Natural killer cell treated with Interleukin-12 subunit alpha and Interleukin-12 subunit beta and Interleukin-15 and Interleukin-18, amount 100 ng/mL, for 72 hours (primary cell): ENCODE measurements at places on chromosomes 5 and 9.

DNA sequence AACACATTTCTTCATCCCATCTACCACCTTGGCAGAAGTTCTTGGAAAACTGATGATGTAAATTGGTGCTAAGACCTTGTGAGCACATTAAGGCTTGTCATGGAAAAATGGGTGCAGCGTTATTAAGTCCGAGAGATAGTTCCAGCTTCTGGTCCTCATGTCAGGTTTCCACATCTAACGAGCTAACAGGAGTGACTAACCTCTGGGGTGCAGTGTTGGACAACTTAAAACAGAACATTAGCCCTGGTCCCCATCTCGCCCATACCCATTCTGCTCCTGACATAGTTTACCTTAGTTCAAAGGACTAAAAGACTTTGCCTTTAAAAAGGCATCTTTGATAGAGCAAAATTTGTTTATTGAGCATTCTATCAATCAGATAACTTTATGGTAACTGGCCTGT is 128.0 kb downstream of the SLC1A3 start:
- H3K4me1 ChIP-seq, result peaks cover 1% of the 10 kb centered on the region
- H3K4me3 ChIP-seq, result no peak overlapping the region

GRCh38 chr5:177994063-177994462 is 2.0 kb downstream of the PROP1 start:
- DNase-seq, result no peak
- H3K27me3 ChIP-seq, result peaks cover 16% of the 10 kb centered on the region
- H3K27ac ChIP-seq, result no peak overlapping the region
- no peaks in the 10 kb centered on the region for H3K36me3 ChIP-seq

DNA sequence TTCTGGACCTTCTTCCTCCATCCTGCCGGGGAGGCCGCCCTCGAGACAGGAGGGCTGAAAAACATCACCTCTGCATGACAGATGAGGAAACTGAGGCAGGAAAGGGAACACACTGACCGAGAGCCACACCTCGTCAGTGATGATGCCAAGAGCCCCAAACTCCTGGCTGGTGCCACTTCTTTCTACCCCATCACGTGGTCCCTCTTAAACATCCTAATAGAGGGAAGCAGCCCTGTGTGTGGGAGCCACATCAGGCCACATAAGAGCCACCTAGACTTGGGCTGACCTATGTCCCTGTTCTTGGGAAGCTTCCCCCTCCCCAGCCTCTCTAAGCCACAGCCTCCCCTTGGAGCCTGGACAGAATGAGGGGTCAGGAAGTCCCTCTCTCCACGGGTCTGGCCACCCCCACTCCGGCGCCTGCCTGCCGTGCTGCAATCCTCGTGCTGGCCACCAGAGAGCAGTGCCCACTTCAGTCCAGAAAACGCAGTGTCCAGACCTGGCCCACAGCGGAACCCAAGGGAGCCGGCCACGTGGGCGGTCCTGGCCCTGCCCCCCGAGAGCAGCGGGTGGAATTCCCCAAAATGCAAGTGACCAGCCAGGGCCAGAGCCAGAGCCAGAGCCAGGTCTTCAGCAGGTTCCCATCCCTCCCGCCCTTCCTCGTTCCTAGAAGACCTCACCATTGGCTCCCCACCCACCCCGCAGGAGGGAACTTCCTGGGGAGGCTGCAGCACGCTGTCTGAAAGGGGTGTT is 54.7 kb upstream of the SARDH start:
- peak; percentile 76 for DNase-seq
- peaks cover 7% of the 10 kb centered on the region for H3K4me1 ChIP-seq
- H3K36me3 ChIP-seq, result no peaks in the 10 kb centered on the region
- H3K27ac ChIP-seq, result no peak overlapping the region
- no peak overlapping the region for H3K4me3 ChIP-seq

DNA sequence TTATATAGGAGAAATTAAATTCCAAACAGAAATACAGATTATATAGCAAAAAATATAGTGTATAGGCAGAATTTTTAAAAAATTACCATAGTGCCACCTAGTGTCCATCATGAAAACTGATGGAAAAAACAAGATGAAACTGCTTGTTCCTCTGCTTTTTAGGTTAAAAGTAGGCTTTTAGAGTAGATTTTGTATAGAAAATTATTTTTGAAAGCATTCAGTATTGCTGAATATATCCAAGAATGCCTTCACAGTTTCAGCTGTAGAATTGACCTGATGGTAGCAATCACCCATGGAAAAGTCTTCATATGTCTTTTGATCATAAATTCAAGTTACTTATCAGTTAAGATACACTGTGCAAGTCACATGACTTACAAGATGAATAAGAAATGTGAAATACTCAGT is 19.7 kb downstream of the RIOK2 start:
- H3K27ac ChIP-seq, result no peak overlapping the region
- peaks cover 2% of the 10 kb centered on the region for H3K4me1 ChIP-seq
- no peaks in the 10 kb centered on the region for H3K27me3 ChIP-seq
- peaks cover 18% of the 10 kb centered on the region for H3K36me3 ChIP-seq

DNA sequence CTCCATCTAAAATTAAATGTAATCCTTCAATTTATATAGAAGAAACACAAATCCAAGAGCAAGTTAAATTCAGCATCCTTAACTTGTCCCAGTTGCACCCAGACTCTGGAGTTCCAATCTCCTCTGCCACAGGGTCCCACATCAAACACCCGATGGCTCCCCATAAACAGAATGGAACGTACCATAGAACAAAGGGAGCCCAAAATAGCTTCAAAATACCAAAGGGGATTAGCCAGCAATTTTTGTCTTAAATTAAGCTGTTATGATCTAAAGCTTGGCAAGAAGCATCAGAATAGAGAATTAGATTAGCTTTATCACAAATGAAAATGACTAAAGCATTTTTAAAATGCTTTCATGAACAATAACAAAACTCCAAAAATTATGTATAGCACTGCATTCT is 112.8 kb downstream of the FANCC start:
- no peak for DNase-seq
- H3K4me1 ChIP-seq, result no peaks in the 10 kb centered on the region
- no peak overlapping the region for H3K4me3 ChIP-seq
- H3K36me3 ChIP-seq, result no peaks in the 10 kb centered on the region

GRCh38 chr9:26682796-26683496 is 209.7 kb downstream of the CAAP1 start:
- no peak overlapping the region for H3K4me3 ChIP-seq
- H3K27ac ChIP-seq, result no peak overlapping the region
- no peaks in the 10 kb centered on the region for H3K4me1 ChIP-seq
- DNase-seq, result no peak

DNA sequence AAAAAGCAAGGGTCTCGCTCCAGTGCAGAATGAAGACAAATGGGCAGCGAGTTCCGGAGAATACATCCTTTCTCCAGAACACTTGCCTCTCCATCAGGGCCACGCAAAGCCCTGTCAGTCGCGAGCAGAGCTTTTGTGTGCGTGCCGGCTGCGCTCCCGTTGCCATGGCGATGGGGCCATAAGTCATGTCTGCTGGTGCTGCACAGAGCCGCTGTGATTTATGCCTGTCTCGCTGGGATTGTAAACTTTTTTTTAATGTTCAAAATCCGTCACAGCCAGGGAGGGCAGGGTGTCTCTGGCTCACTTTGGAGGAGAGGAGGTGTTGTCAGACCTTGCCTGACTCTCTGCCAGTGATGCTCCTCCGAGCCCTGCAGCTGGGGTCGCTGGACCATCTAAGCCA is 272.7 kb downstream of the TRIM32 start:
- H3K4me3 ChIP-seq, result no peak overlapping the region
- no peaks in the 10 kb centered on the region for H3K36me3 ChIP-seq
- no peaks in the 10 kb centered on the region for H3K4me1 ChIP-seq
- no peak overlapping the region for H3K27ac ChIP-seq
